Fibroblast of villous mesenchyme (primary cell): ENCODE measurements at places on chromosomes 5 and 9. TPM values are rescaled to one million over a fixed set of nuclear protein-coding genes. Genes with fewer than 3 reads are reported as not detected.

DNA sequence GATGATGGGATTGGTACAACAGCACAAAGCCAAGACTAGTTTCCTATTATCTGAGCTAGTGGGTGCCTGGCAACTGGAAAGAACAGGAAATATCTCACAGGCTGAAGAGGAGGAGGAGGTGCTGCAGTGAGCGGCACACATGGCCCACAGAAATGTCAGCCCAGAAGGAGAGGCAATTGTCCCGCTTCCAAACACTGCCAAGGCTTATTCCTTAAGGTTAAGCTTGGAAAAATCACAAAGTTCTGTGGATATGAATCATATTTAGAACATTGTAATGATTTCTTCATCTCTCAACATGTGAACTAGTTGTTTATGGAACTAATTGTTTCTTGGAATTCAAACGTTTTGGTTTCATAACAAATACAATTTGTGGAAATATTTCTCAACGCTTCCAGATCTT lies 1019.5 kb upstream of the SEMA6A start:
- peak; percentile 12 for DNase-seq

GRCh38 chr9:1554081-1555035 lies 460.8 kb upstream of the SMARCA2 start:
- no peak for DNase-seq

DNA sequence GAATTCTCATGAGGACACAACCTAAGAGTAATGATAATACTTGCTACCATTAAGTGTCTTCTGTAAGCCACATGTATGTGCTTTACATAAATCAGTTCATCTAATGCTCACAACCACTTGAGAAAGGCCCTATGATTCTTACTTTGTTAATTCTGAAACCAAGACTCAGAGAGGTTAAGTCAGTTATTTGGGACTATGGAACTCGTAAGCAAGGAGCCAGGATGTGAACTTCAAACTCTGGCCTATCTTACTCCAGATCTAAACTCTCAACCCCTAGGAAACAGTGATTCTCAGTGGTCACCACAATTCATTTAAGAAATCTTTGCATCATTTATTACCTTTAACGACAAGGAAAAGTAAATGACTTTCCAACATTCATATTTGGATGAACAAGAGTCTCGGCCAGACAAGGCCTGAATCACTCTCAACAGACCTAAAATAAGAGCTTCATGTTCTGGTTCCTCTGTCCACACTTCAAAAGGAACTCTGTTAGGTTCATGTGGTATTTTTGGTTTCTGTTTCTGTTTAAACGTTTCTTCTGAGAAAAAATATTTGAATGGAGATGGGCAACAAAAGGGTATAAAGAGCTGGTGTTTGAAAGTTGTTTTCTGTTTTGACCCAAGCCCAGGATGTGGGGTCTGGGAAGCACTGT lies 104.8 kb downstream of the LPAR1 start:
- no peak for DNase-seq

DNA sequence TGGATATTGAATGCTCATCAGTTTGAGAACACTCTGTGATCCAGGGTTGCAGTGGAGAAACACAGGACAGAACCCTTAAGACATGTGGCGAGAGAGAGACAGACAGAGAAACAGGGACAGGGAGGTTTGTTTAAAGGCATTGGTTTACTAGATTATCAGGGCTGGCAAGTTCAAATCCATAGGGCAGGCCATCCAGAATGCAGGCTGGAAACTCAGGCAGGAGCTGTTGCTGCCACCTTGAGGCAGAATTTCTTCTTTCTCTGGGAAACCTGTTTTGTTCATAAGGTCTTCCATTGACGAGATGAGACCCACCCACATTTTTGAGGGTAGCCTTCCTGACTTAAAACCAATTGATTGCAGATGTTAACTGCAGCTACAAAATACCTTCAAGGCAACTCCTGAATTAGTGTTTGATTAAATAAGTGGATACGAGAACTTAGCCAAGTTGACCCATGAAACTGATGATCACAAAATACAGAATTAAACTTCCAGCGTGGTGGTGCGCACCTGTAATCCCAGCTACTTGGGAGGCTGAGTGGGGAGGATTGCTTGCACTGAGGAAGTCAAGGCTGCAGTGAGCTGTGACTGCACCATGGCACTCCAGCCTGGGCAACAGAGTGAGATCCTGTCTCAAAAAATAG lies 55.9 kb downstream of the NSUN2 start:
- peak; percentile 51 for DNase-seq

DNA sequence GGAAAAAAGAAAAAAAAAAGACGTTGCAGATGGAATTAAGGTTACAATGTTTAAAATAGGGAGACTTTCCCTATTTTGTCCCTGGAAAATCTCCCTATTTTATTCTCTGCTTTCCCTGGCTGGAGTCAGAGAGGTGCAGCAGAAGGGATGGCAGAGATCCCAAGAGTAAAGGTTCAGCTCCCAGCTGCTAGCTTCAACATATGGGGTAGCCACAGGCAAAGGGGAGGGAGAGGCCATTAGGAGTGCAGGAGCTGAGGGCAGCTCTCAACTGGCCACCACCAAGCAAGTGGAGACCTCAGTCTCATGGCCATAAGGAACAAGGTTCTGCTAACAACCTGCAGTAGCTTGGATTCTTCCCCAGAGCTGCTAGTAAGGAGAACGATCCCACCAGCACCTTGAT lies 367.0 kb upstream of the DAP start:
- DNase-seq, result no peak

- DNase-seq, result no peak
Observed at GRCh38 chr9:96062854-96063253, 187.4 kb downstream of the ERCC6L2 start.

DNA sequence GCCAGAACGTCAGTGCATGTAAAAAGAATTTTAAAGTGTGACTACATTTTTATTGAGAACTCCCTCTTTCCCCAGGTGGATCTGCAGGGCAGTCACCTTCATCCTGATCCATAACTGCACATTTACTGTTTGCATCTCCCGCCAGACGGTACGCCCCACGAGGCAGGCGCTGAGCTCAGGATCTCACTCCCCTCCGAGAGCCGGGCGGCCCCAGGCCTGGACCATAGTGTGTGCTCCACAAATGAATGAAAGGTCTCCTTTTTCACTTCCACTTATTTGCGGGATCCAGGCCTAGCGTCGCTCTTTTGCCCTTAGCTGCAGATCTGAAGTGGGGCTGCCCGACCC lies 378 bp downstream of the DROSHA start:
- peak; percentile 7 for DNase-seq

- DNase-seq, result peak; percentile 58
Observed at GRCh38 chr5:35926389-35927051, 11.9 kb downstream of the CAPSL start.

DNA sequence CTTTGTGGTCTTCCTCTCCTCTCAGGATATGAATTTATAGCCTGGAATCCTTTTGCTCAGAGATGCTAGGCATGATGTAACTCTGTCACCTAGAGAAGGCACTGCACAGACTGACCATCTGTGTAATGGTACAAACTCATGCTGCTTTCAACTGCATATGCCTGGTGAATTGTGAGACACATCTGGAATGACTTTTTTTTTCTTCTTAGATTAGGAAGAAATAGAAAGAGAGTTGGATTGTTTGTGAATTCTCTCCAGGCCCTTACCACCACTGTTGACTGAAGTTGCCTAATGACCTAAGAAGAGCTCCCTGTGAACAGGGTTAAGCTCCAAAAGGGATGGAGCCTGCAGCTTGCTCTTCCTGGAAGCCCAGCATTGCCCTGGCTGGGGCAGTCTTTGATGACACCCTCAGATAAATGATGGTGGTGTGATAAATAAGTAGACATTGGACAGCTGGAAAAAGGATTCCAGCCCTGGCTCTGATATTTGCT lies 47.8 kb upstream of the TRIM32 start:
- DNase-seq, result peak; percentile 41

DNA sequence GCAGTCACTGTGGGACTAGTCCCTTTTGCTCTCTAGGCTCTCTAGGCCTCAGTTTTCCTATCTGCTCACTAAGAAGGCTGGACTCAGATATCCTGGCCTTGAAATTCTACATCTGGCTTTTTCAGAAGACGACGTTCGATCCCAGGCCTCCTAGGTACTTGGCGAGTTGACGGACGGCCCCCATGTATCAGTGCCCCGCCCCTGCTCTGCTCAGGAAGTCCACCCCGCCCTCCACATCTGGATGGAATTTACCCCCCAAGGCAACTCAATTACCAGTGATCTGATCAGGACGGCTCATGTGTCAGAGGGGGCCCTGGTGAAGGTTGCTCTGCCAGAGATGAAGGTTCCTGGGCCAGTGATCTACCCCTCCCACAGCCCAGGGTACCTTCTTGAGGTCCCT lies 44.1 kb upstream of the SYNPO start:
- DNase-seq, result no peak

DNA sequence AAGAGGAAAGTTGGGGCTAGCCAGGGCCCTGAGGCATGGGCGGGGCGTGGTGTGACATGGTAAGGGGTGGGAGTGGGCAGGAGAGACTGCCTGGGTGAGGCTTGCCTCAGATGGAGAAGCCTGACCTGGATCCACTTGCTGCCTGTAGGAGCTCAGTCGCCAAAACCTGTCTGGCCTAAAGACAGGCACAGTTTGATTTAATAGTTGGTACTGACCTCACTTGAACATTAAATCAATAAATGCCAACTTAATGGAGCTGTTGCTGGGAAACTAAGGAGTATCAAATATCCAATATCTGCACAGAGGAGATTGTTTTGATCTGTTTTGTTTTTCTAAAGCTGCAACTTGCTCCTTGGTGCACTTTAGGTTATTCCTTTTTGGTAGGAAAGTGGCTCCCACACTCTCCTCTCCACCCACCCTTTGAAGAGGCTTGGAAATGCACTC lies 86.4 kb downstream of the RCL1 start:
- DNase-seq, result no peak

- no peak for DNase-seq
Observed at GRCh38 chr9:135887585-135888050, 19.7 kb downstream of the CAMSAP1 start.

GRCh38 chr5:169840405-169840804 lies 139.9 kb downstream of the INSYN2B start:
- no peak for DNase-seq

DNA sequence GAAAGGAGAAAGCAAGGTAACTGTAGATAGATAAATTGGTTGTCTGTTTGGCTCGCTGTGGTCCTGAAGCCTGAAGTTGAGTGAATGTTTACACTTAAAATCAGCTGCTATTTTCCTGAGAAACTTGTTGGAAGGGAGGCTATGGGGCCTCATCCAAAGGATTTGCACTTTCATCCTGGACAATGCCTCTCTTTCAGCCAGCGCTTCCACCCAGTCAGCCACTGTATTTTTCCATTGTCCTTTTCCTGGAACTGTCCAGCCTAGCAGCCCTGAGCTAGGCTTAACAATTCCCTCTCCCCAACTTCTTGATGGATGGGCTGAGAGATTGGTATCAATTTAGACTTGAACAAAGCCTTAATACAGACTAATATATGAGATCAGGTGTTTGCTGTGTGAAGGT lies 429.2 kb downstream of the DMAC1 start:
- no peak for DNase-seq

DNA sequence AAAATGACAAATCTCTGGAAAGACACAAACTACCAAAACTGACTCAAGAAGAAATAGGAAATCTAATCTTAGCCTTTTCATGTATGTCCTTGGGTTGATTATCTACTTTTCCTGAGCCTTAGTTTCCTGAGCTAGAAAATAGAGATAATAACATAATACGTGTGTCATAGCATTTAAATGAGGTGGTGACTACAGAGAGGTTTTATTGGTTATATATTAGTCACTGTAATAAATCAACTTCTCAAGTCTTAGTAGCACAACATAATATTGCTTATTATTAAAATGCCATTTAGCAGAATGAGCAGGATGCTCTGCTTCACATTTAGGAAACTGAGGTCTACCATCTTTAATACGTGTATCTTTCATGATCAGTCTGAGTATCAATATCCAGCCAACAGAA lies 7.1 kb upstream of the PJA2 start:
- DNase-seq, result no peak

DNA sequence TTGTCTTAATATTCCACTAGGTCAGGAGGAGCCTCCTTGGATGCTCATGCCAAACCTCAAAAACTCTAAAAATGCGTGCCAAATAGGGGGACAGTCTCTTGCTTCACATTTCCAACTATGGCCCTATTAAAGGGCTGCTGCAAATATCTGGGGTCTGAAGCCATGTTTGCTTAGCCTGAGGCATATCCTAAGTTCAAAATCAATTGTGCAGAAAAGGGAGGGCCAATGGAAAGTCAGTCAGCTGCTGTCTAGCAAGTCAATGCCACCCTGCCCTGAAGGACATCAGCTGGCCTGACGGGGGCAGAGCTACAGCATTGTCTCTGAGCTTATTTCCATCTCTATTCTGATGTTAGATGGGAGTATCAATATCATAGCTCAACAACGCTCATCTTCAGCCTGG lies 93.6 kb downstream of the SH3TC2 start:
- no peak for DNase-seq

GRCh38 chr5:89281766-89282553 lies 399.0 kb upstream of the MEF2C start:
- no peak for DNase-seq

Gene LURAP1L
- total RNA-seq, result 38.0 and 49.0 TPM in 2 replicates

Gene LCN6
- not detected in 2 replicates for total RNA-seq

Gene TERT
- not detected in 2 replicates for total RNA-seq

Gene SLC6A7
- total RNA-seq, result under 0.01 TPM in 2 replicates

Gene FGFR4
- 0.64 and 1.3 TPM in 2 replicates for total RNA-seq

Gene GZMA
- total RNA-seq, result not detected in 2 replicates

Gene TEX53
- total RNA-seq, result not detected in 2 replicates
